ENCODE measurements at places on chromosomes 2 and 18.

- no peak for DNase-seq
These were observed 59.9 kb upstream of the PID1 start for GRCh38 chr2:229330952-229331351.

DNA sequence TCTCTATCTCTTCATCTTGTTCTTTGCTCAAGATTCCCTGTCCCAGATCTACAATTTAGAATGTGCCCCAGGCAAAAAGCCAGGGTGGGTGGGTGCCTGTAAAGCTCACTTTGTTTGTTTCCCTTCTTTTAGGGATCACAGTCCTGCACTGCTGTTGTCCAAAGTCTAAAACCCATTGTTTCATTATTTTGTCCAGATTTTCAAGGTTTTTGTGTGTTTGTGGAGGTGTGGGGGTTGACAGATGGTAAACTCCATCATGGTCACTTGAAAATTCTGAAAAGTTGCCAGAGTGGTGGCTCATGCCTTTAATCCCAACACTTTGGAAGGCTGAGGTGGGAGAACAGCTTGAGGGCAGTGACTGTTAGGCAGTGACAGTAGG is 41.5 kb downstream of the YES1 start:
- no peak for DNase-seq

GRCh38 chr18:924987-925386 is 20.3 kb downstream of the ADCYAP1 start:
- DNase-seq, result no peak

- no peak for DNase-seq
These were observed 15.6 kb upstream of the CNDP1 start for GRCh38 chr18:74518456-74519295.

- DNase-seq, result no peak
These were observed 1.1 kb downstream of the LMAN1 start for GRCh38 chr18:59357928-59358327.

DNA sequence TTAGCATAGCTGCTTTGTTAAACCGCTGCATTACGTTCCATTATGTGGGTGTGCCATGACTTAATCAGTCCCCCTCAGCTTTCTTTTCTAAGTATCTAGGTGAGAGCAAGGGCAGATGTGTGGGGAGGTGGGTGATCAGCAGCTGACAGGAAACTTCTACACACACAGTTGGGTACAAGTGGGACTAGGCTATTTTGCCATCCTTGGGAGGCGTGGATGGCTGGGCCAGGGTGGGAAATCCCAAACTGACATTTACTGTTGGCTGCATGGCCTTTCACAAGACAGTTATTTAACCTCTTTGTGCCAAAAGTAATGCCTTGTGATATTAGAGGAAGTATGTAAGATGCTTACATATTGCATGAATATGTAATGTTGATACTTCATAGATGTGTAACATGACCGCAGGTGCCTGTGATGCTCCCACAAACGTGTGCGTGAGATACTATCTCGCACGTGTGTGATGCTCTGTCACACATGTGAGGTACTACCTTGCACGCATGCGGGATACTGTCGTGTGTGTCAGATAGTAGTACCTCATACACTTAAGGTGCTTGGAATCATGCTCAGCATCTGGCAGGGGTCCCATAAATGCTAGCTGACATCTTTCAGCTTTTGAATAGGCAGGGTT is 314.5 kb downstream of the PRKCE start:
- no peak for DNase-seq

DNA sequence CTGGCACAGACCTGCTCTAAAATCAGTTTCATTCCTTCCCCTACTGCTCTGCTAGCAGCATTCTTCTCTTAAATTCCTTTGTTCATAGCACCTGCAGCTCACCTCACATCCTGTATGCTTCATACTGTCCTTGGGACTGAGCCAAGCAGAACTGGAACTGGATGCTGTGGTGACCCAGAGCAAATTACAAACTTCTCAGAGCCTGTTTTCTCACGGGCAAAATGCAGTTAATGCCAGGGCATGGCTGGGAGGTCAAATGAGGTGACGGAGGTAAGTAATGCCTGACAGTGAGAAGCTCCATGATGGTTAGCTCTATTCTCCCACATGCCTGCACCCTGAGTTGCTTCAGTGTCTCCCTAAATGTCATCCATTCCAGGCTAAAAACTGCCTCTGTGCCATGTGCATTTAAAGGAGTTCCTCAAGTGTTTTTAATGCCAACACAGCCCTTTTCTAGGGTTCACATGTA is 29.7 kb downstream of the C2orf42 start:
- no peak for DNase-seq

DNA sequence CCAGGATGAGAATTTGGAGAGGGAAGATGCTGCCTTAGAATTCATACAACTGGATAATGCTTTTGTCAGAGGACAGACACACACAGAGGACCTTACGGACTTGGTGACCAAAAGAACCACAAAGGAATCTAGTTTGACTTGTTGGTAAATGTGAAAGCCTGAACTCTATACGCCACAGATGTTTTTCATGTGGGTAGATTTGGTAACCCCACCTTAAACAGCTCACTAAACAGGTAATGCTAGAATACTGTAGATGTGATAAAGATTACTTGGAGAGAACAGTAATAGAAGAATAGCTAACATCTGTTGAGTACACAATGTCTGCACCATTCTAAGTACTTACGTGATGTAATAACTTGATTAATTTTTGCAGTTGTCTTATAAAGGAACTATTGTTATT is 24.1 kb downstream of the ANXA4 start:
- DNase-seq, result no peak

DNA sequence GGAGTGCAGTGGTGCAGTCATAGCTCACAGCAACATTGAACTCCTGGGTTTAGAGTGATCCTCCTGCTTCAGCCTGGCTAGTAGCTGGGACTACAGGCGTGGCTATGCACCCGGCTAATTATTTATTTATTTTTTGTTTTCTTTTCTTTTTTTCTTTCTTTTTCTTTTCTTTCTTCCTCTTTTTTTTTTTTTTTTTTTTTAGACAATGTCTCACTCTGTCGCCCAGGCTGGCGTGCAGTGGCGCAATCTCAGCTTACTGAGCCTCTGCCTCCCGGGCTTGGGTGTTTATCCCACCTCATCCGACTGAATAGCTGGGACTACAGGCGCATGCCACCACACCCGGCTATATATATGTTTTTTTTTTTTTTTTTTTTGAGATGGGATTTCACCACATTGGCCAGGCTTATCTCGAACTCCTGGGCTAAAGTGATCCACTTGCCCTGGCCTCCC is 1.4 kb upstream of the ANXA4 start:
- DNase-seq, result no peak

GRCh38 chr2:25700221-25700660 is 26.9 kb upstream of the DTNB start:
- no peak for DNase-seq

DNA sequence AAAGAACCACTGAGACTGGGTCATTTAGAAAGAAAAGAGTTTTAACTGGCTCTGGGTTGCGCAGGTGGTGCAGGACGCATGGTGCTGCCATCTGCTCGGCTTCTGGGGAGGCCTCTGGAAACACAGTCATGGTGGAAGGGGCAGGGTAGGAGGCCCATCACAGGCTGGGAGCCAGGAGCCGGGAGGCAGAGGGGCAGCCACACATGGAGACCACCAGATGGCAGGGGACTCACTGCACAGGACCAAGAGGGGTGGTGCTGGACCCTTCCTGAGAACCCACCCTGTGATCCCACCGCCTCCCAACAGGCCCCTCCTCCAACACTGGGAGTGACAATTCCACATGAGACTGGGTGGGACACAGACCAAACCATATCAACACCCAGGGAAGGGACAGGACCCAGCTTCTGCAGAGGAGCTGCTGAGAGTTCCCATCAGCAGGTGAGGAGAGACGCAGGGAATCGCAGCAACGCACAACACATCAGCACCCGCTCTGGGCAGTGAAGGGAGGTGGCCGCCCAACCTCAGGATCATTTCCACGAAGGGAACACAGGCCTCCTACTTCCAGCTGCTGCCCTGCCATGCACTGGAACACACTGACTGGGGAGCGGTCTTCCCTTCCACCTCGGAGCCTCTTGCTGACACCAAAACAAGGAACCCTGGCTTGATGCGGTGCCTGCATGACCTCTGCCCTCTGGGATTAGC is 130.7 kb downstream of the TPO start:
- DNase-seq, result no peak

- no peak for DNase-seq
These were observed 99.3 kb downstream of the MAP2 start for GRCh38 chr2:209523041-209523740.

- no peak for DNase-seq
These were observed 119.7 kb downstream of the PMAIP1 start for GRCh38 chr18:60019463-60019840.

- no peak for DNase-seq
These were observed 54.0 kb downstream of the COA5 start for GRCh38 chr2:98554116-98554861.

DNA sequence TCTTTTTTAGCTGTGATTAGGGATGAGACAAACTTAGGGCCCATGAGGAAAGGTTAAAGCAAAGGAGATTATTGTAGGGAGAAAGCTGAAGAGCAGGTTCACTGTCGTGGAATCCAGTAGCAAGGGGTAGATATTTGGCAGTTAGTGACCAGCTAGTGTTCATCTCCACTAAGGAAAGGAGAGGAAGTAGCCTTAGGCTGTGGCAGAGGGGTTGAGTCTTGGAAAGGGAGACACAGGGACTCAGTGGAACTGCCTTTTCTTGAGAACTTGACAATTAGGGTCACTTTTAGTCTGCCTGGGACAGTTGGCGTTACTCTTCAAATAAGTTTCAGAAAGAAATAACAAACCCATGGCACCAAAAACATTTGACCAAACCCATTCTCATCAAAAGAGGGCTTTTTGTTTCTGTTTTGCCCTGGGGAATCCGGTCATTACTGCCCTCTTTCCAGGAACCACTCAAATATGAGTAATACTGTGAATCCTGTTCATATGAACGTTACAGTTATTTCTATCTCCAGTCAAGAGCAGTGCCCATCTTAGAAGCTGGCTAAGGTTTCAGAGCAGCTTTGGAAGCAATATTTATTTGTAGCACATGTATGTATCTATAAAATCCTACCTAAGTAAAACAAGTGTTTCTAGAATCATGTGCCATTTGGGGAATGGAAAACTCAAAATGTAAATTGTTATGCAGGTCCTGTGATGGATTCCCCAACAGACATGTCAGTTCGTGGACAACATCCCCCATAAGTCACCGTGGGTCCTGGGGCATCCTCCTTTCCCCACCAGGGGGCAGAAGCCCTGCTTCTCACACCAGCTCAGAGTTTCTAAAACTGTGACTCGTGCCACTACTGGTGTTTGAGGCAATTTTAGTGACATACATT is 77.3 kb upstream of the PHLPP1 start:
- DNase-seq, result no peak

DNA sequence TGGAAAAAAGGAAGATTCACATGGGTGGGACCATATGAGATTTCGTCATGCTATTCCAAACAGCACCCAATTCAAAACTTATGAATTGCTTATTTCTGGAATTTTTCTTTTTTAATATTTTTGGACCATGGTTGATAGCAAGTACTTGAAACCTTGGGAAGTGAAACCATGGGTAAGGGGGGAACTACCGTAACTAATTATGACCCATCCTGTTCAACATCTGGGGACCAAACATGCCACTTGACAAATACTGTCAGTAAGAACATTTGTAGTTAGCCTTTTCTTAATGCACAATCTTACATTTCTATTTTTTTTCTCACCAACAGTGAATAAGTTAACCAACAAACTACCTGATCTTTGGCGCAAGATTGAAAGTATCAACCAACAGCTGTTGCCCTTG is 105.7 kb upstream of the TTC39C start:
- no peak for DNase-seq

- no peak for DNase-seq
These were observed 622.1 kb upstream of the ZEB2 start for GRCh38 chr2:145141981-145142380.

DNA sequence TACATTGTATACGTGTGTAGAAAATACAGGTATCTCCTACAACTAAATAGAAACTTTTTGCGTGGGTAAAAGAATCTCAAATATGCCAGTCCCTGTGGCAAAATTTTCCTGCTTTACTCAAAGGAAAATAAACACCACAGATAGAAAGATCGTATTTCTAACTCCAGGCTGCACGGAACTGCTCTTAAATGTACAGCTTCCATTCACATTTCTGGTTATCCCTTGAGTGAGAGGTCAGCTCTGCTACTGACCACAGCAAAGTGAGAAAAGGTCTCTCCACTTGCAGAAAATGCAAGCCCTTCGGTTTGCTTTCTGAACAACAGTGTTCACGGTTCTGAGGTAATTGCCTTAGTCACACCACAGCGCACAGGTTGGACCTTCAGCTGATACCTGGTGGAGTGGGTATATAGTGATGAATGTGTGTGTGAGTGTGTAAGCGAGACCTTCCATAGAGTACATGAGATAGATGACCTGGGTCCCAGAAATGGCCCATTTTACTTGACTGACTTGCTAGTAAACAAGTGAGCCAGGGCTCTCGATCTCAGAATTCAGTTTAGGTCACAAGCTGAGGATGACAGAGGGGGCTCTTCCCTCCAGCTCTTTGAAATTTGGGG is 52.1 kb downstream of the ALPK2 start:
- no peak for DNase-seq

- DNase-seq, result no peak
These were observed 532.9 kb upstream of the CRIM1 start for GRCh38 chr2:35822716-35823115.

DNA sequence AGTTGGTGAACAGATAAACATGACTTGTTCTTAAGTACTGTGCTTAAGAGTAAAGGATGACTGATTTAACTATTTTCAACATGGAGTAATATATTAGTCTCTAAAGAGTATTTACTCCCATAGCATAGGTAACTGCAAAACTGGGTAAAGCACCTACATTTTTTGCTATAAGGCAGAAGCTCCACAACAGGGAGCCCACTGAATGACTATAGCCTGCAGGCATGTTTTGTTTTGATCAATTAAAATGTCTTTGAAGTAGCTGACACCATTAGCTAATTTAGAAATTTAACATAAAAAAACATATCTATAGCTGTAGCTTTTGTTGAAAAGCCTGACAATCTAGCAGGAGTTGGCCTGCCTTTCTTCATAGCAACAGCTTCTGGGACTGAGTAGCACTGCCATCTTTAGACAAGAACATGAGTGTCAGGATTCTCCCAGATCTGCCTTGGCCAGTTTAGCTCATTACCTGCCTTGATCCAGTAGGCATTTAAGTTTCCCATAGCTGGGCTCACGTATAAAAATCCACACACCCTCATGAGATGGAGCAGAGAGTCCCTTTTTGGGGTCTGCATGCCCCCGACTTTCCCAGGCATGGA is 1935.1 kb upstream of the PIK3C3 start:
- no peak for DNase-seq

DNA sequence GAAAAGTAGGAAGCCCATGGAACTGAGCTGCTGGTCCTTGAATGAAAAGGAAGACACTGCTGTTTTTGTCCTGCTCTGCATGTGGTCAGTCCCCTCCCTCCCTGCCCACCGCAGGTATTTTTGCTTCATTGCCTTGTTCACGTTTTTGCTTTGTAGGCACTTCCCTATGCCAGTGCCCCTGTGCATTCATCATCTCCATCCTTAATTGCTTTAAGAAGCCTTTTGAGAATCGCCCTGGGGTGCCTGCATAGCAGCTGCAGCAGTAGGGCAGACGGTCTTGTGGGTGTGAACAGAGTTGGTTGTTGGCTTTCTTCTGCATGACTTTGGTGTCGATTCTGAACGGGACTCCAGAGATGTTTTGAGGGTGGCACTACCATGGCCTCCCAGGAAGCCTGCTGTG is 97.0 kb downstream of the CABLES1 start:
- DNase-seq, result no peak

- no peak for DNase-seq
These were observed 48.4 kb downstream of the LRRTM1 start for GRCh38 chr2:80255918-80256781.

All from activated T-helper 1 cell treated with anti-CD3 and anti-CD28 coated beads, Interleukin-2, amount 50 U/mL, for 16 hours (primary cell).